ENCODE measurements at places on chromosomes 13 and 19.
A peak's percentile ranks its signal among the peaks of the same experiment; 100 is the strongest.

DNA sequence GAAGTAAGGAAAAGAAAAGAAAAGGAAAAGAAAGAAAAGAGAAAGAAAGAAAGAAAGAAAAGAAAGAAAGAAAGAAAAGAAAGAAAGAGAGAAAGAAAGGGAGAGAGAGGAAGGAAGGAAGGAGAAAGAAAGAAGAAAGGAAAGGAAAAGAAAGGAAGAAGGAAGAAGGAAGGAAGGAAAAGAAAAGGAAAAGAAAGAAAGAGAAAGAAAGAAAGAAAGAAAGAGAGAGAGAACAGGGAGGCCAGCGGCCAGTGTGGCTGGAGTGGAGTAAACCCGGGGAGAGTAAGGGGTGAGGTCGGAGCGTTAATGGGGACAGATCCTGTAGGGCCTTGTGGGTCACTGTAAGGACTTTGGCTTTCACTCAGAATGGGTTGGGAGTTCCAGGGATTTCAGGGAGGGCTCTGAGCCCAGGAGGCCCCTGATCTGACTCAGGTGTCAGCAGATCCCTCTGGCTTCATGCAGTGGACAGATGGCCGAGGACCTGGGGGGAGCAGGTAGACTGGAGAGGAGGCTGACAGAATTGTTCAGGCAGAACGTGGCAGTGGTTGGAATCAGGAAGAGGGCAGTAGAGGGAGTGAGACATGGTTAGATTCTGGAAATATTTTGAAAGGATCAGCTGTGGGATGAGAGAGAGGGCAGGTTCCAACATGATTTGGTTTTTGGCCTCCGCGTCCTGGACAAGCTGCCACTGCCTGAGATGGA lies 19.8 kb upstream of the FXYD3 start:
- no peak for DNase-seq

DNA sequence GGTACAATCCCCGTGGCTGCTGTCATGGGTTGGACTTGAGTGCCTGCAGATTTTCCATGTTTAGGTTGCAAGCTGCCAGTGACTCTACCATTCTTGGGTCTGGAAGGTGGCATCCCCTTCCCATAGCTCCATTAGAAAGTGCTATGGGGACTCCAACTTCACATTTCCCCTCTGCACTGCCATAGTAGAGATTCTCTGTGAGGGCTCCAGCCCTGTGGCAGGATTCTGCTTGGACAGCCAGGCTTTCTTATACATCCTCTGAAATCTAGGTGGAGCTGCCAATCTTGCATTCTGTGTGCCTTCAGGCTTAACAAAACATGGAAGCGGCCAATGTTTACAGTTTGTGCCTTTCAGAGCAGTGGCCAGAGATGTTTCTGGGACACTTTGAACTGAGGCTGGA lies 636.2 kb downstream of the SLITRK6 start:
- DNase-seq = no peak

DNA sequence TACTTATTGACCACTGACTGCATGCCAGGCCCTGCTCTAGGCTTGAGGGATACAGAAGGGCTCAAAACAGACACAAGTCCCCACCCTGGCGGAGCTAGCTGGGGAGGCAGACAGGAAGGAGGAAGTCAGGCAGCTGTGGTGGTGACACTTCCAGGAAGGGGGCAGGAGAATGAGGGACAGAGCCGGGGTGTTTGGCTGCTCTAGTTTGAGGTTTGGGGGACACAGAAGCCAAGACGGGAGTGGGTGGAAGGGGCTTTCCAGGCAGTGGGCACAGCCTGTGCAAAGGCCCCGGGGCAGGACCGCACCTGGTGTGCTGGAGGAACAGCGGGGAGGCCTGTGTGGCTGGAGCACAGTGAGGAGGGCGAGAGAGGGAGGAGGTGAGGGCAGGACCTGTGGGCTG lies 4.0 kb downstream of the MRPL54 start:
- peak; percentile 50 for DNase-seq

DNA sequence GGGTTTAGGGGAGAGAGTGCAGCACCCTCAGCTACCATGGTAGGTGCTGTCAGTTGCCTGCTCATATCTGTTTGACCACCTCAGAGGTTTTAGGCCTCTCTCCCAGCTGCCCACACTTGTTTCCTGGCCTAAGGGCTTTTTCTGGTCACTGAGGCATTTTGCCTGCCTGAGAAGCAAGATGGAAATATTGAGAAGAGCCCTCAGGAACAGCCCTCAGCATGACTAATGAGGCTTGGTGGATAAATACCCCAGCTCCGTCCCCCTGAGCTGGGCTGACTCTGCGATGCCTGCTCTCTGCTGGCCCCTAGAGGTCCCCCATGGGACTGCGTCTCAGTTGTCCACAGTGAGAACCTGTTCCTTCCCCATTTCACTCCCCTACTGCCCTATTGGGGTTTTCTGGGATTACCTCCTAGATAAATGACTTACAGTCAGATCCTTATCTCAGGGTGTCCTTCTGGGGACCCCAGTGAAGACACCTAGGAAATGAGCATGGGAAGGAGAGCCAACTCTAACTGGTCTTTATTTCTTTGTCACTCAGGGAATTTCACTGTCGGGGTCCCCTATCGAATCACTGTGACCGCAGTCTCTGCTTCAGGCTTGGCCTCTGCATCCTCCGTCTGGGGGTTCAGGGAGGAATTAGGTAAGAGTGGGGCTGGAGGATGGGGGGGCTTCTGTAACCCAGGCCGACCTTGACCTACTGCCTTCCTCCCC lies 13.3 kb downstream of the PALM3 start:
- DNase-seq = peak; percentile 75

- DNase-seq = no peak
Measured at GRCh38 chr19:27660428-27660827, 1552.5 kb downstream of the UQCRFS1 start.

GRCh38 chr13:112994084-112994780 lies 25.2 kb downstream of the MCF2L start:
- DNase-seq = no peak

DNA sequence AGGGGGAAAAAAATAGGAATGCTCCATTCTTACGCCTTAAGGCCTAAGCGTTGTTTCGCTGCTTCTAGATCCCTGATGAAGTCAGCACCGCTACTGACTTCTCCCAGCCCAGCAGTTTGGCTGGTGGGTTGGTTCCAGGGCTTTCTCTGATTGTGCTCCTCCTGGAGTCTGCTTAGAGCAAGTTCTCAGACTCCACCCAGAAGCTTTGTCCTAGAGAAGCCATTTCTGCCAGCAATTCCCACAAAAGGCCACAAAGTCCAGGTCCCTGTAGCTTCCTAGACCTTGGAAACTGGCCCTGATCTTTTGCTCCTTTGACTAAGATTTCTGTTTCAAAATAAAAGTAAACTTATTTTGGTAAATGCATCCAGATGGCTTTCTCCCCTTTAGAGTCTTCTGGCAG lies 65.4 kb downstream of the KCTD12 start:
- DNase-seq = no peak

- no peak for DNase-seq
Measured at GRCh38 chr13:111303559-111303958, 16.9 kb upstream of the TEX29 start.

GRCh38 chr13:37481011-37481884 lies 117.3 kb downstream of the POSTN start:
- DNase-seq = no peak

DNA sequence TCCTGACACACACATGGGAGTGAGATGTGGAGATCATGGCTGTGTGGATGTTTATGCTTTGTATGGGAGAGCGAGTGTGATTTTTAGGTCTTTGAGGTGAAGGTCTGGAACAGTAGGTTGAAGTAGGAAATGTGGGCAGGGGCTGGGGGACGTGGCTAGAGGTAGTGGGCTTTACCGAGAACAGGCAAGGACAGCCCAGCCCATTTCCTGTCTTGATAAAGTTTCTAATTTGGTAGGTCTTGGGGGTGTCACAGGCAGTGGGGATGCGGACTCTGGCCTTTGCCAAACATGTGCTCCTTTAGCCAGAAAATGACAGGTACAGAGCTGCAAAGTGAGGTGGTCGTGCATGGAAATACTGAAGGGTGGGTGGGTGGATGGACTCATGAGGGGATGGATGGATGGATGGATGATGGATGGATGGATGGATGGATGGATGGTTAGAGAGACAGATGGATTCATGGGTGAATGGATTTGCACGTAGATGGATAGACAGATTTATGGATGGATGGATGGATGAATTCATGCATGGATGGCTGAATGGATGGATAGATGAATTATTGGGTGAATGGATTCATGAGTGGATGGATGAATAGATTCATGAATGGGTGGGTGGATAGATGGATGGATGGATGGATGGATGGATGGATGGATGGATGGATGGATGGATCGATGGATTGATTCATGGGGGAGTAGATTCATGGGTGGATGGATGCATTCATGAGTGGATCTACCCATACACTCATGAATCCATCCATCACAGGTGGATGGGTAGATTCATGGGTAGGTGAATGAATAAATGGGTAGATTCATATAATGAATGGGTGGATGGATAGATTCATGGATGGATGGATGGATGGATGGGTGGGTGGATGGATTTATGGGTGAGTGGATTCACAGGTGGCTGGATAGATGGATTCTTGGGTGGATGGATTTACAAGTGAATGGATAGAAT lies 69.3 kb upstream of the USE1 start:
- no peak for DNase-seq

DNA sequence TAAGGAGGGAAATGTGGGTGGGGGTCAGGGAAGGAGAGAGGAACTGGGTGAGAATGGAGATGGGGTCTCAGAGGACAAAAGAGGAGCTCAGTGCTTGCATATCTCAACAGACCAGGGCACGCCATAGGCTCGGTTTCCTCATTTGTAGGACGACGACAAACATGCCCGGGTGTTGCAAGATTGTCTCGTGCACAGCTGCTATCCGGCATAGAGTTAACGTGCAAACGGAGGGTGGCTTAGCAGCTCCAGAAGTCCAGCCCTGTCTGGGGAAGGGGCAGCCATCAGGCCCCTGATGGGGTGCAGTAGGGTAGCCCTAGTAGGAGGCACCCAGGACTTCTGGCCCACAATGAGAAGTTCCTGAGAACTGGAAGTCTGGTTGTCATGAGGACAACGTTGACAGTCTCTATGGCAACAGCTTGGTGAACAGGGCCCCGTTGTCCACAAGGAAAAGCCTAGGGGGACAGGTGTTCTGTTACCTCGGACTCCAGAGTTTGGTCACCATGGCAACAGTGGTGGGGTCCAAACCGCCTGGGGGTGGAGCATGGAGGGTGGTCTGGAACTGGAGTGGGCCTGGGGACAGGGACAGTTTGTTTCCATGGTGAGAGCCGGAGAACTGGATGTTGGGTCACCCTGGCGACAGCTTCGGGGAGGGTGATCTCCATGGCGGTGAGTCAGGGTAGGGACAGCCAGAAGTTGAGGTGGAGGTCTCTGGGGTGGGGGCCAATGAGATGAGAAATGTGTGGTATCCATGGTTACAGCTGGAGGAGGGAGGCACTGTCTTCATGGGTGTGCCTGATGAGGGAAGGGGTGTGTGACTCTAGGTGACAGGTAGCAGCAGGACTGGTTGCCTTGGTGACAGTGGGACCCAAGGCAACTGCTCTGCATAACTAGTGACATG lies 16.8 kb downstream of the TM6SF2 start:
- DNase-seq = no peak

GRCh38 chr19:12685831-12686230 lies 2.0 kb upstream of the GNG14 start:
- DNase-seq = no peak

GRCh38 chr19:10389863-10390262 lies 9.5 kb upstream of the TYK2 start:
- no peak for DNase-seq

- no peak for DNase-seq
Measured at GRCh38 chr19:5193192-5193591, 147.4 kb downstream of the PTPRS start.
